Right ventricle myocardium inferior (tissue), 1 donor: ENCODE measurements at places on chromosomes 4 and X. TPM values are rescaled to one million over a fixed set of nuclear protein-coding genes. Genes with fewer than 3 reads are reported as not detected.

- no peak for DNase-seq
These were observed 28.9 kb downstream of the SLC25A5 start for GRCh38 chrX:119497185-119497584.

GRCh38 chrX:8749697-8750096, 17.8 kb upstream of the ANOS1 start:
- DNase-seq, result no peak

GRCh38 chr4:1293991-1294390, 4.3 kb downstream of the MAEA start:
- DNase-seq, result no peak

- no peak for DNase-seq
These were observed 57.9 kb upstream of the SPRY1 start for GRCh38 chr4:123338715-123339114.

GRCh38 chrX:108642273-108642628, 94.1 kb downstream of the IRS4 start:
- no peak for DNase-seq

GRCh38 chrX:107753187-107753586, 22.4 kb downstream of the TSC22D3 start:
- no peak for DNase-seq

DNA sequence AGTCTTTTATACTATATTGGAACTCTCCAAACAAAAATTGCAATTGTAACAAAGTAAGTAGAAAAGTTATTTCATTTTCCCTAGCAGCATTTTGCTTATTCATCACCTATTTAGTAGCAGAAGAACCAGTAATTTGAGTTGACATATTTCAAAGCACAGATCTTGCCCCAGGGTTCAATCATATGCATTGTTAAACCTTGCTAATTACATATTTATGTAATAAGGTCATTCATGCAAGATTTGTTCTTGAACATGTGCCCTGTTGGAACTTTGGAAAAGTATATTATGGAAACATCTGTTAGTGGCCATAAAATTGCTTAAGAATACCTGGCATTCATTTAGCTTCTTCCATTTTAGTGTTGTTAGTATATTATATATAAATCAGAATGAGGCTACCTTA, 191.7 kb downstream of the TLL1 start:
- no peak for DNase-seq

GRCh38 chr4:19520939-19521520, 730.7 kb upstream of the SLIT2 start:
- no peak for DNase-seq

GRCh38 chrX:124842205-124842604, 477.5 kb upstream of the TEX13C start:
- DNase-seq, result no peak

DNA sequence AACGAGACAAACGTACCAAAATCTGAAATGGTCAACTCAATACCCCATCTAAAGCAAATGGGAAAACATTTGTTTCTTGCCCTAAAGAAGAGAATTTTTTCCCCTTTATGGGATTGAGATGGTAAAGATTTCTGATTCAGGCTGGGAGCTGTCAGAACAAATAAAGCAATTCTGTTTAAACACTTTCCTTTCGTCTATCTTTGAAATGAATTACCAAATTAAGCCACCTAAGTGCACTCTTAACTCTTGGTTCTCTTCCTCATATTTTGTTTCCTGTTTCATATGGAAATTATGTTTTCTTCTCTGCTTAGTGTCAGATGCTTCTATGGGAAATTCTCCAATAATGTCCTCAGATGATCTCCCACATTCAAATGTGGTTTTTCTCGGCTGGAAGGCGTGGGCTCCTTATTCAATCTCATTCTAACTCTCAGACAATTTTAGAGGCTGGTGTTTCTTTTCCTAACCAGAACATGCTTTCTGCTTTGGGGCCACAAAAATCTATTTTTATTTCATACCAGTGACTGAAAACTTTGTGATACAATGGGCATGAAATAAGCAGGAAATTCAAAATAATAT, 50.3 kb upstream of the HPF1 start:
- DNase-seq, result no peak

DNA sequence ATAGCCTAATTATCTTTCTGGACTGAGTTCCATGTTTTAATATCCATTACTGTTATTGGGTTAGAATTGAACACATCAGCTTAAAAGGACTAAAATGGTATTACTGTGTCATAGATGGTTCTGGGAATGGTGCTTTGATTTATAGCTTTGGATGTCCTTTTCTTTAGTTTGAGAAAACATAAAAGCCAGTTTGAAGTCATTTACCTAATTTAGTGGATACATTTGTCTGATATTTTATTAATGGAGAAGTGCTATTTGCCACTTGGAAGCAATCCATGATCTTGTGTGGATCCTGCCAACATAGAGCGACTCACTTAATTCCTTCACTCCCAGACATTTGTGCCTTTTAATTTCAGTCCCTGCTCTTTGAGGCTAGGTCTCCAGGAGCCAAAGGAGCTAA, 212.4 kb upstream of the PACRGL start:
- DNase-seq, result no peak

DNA sequence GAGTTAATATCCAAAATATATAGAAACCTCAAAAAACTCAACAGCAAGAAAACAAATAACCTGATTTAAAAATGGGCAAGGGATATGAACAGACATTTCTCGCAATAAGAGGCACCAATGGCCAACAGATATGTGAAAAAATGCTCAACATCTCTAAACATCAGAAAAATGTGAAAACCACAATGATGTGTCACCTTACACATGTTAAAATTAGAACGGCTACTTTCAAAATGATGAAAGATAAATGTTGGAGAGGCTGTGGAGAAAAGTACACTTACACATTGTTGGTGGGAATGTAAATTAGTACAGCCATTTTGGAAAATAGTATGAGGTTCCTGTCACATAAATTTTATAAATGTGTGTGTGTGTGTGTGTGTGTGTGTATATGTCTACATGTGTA, 731.3 kb downstream of the DMD start:
- no peak for DNase-seq

GRCh38 chr4:102569200-102569599, 68.0 kb downstream of the NFKB1 start:
- DNase-seq, result no peak

- no peak for DNase-seq
These were observed 69.2 kb downstream of the ZNF732 start for GRCh38 chr4:236028-236427.

DNA sequence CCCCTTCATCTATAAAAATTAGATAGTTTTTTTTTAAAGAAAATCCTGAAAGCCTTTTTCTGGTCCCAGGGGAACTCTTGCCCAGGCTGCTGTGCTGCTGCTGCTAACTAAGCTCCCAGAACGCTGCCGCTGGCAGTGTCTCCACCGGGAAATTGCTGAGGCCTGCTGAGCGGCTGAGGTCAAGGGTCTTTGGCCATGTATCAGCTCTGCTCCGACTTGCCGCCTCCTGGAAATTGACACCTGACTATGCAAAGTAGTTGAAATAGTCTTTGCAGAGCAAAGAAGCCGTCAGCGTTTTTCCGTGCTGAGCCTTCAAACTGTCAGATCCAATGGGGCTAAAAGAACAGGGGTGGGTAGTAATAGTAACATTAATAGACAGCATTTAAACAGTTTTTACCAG, 839 bp downstream of the QDPR start:
- no peak for DNase-seq

DNA sequence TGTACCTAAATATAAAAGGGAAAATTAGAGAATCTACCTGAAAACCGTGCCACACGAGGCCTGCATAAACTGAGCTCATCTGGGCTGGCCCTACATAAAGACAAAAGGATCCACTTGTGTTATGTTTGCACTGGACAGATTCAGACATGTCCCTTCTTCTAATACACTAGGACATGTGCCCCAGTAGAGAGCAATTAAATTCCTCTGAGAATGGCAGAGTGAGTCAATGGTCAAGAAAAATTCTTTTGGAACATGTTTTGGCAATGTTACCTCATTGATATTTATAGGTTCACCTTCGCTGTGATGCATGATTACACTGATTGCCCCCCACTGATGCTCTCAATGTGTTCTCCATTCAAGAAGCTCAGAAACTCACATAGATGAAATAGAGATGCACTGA, 95.2 kb downstream of the MANBA start:
- no peak for DNase-seq

GRCh38 chrX:104098151-104098808, 14.0 kb upstream of the ZCCHC18 start:
- DNase-seq, result no peak

DNA sequence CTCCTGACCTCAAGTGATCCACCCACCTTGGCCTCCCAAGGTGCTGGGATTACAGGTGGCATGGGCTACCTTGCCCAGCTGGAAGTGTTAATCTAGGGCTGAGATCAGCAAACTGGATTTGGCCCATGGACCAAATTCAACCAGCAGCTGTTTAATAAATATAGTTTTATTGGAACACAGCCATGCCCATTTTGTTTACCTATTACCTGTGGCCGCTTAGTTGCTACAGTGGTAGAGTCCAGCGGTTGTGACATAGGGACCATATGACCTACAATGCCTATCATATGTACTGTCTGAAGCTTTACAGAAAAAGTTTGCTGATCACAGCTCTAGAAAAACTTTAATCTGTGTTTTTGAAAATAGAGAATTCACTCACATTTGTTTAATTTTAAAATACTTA, 17.2 kb upstream of the PDHA1 start:
- DNase-seq, result no peak

DNA sequence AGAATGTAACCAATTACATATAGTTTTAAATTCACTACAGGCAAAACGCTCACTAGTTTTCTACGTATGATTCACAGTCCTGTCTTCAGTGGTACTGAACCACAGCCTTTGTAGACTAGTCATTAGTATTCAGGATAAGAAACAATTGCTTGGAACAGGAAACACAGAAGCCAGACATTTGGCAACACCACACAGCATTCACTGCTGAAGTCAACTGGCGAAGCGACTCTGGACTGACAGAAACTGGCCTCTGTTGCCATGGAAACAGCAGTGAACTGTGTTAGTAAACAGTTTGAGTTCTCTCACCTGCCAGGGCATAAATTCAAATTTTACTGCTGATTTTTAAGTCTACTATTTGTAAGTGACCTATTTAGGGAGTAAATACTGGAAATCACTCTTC, 57.6 kb downstream of the MAPK10 start:
- DNase-seq, result peak; percentile 47

DNA sequence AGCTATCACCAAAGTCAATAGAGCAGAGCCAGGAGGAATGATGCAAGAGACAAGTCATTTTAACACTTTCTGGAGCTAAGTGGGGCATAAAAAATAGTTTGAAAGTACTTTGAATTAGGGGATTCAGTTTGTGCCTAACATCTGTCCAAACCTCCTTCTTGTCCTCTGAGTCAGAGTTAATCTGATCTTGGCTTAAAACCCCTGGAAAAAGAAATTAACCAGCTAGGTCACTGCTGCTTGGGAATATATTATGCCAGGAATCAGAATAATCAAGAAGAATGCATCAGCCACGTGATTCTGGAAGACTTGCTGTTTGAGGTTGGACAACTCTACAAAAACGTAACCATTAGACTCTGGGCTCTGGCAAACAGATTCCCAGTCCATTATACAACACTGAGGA, 45.3 kb upstream of the EDA2R start:
- no peak for DNase-seq

DNA sequence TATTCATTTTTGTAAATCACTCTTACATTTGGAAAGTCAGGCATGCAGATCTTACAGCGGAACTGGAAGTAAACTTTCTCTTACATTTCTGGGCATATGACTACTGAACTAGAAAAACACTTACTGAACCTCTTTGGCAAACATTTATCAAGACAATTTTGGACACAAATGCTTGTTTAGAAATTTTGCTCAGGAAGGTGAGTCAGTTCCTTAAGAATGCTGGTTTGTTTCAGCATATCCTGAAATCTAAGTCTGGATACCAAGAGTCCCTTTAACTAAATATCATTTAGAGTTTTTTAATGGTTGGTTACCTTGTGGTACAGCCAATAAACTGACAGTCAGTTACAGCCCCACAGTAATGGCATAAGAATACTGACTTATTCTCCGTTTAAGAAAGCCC, 15.0 kb downstream of the SHISA3 start:
- no peak for DNase-seq

DNA sequence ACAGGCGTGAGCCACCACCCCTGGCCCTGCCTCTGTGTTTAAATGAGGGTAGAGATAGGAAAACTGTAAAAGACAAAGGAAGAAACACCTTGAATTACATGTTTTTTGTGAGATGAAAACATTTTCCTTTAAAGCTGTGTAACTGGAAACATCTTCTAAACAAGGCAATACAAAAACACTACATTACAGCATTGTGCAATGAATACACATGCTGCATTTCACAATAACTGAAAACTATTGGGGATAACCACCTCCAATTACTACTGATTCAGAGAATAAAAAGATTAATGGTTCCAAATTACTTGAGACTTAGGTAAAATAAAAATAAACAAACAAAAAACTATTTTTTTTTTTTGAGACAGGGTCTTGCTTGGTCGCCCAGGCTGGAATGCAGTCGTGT, 7.6 kb upstream of the OGT start:
- DNase-seq, result no peak

GRCh38 chr4:62531731-62532130, 1331.6 kb downstream of the ADGRL3 start:
- DNase-seq, result no peak

DNA sequence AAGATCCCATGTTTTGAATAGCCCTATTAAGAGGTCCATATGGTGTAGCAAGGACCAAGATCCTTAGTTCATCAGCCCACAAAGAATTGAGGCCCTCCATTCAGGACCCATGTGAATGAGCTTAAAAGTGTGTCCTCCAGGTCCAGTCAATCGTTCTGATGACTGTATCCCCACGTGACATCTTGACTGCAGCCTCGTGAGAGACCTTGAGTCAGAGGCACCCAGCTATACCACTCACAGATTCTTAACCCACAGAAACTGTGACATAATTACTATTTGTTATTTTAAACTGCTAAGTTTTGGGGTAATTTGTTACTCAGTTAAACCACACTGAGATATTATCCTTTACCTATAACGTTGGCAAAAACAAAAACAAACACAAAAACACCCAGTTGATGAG, 62.4 kb downstream of the ZNF182 start:
- no peak for DNase-seq

The KLKB1 gene
- total RNA-seq, result 1.4 TPM

The GLOD5 gene
- total RNA-seq, result not detected

The PABPC4L gene
- total RNA-seq, result 0.60 TPM

The AP1AR gene
- 9.4 TPM for total RNA-seq

The GPR82 gene
- 0.22 TPM for total RNA-seq

The F11 gene
- not detected for total RNA-seq

The FGFBP1 gene
- total RNA-seq, result not detected

The USP26 gene
- not detected for total RNA-seq

The TCEAL6 gene
- not detected for total RNA-seq

The DCHS2 gene
- total RNA-seq, result not detected

The LRCH2 gene
- total RNA-seq, result 1.4 TPM

The PDGFRA gene
- 38.5 TPM for total RNA-seq

The PDHA2 gene
- not detected for total RNA-seq

The ATP6AP1 gene
- total RNA-seq, result 83.0 TPM

The ATP1B4 gene
- total RNA-seq, result not detected

The TEX11 gene
- total RNA-seq, result not detected

The FAAH2 gene
- total RNA-seq, result 0.24 TPM

The G6PD gene
- 15.0 TPM for total RNA-seq
